Stimulated activated CD4-positive, alpha-beta T cell treated with anti-CD3 and anti-CD28 coated beads, Interleukin-1b, Interleukin-23, amount 100 ng/mL, for 1 hour (primary cell): ENCODE measurements at places on chromosomes 7 and 10.

DNA sequence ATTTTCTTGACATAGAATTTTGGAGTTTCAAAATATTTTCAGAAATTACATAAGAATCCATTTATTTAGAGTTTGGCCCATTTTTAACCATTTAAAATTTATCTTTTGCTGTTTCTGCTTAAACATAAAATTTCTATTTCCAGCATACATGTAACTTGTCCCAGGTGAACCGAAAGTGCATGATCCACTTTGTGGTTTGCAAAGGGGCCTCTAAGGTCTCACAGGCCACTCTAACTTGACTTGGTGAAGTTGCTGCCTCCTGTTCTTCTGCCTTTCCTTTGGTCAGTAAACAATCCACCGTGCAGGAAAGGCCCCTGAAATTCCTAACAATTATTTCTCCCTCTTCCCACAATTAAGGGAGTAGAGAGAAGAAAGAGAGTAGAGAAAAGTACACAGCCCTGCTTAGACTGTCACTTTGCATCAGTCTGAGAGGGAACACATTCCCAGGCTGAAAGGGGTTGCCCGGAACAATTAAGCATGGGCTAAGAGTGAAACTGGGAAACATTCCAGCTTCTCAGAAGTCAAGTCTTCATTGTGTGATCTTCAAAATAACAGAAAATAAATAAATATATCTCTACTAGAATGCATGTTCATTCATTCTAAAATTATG is 79.5 kb upstream of the SEMA3A start:
- no peak for DNase-seq

DNA sequence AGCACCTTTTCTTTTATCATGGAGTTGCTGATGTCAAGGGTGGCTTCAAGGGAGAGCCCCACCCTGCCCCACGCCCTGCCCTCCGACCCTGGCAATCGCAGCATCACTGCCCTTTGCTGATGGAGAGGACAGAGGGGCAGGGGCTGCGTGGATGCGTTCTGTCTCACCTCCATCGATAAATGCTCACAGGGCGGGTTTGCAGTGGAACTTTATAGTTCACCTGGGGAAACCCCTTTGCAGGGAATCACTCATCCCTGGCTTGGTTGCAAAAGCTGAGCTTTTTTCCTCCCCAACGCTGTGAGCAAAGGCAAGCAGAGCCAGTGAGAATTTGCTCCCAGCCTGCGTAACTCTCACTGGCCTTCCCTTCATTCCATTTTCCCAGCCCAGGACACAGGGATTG is 176.8 kb downstream of the WDR37 start:
- DNase-seq, result no peak

GRCh38 chr7:84271543-84271942 is 77.0 kb upstream of the SEMA3A start:
- no peak for DNase-seq

DNA sequence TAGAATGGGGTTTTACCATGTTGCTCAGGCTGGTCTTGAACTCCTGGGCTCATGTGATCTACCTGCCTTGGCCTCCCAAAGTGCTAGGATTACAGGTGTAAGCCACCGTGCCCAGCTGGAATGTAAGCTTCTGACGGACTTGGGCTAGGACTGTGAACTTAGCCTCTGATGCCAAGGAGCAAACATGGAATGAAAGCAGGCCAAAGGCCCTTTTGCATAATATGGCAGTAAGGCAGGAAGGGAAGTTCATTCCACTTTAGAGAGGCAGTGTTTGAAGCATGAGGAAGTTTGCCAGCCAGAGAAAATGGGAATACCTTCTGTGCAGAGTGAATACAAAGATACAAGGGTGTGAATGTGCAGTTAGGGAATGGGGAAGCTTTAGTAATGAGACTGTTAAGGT is 20.3 kb downstream of the VCL start:
- DNase-seq, result no peak

DNA sequence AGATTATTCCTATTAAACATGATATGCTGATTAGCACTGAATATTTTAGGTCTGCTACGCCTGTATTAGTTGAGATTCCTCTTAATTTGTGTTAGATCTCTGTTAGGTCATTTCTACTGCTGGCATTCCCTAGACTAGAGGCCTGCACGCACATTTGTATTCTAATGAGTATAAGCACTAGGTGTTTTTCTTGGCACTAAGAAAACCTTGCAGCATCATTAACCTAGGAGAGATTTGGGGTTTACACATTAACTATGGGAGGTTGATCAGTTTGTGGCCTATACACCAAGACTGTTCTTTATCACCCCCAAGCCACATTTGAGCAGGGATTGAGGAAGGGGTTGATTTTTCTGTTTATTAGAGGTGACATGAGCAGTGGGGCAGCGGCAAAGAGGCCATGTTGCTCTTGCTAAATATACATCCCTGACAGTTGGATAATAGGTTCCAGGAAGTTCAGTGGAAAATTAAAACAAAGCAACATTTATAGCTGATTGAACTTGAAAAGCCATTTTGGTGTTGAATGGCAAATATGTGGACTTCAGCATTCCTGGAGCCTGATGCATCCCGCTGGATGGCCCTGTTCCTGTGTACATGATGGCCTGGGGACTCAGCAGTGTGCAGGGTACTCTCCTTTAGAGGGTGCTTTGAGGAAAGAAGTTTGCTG is 65.2 kb downstream of the GBF1 start:
- DNase-seq, result no peak

DNA sequence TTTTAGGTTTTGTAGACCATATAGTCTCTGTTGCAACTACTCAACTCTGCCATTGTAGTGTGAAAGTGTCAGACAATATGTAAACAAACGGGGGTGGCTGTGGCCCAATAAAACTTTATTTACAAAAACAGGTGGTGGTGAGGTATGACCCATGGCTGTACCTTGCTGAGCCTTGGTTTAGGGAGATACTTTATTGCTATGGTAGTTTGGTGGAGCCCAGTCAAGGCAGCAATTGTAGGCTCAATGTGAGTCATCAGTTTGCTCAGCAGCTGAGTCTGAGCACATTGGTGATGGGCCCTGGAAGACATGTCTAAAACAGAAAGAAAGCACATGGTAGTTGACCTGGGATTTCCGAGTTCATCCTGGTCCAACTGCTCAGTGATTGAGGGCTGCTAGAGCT is 242.5 kb downstream of the REEP3 start:
- DNase-seq, result no peak

GRCh38 chr7:45712057-45712689 is 138.0 kb downstream of the ADCY1 start:
- DNase-seq, result no peak

- no peak for DNase-seq
Observed at GRCh38 chr10:102633287-102633686, 11.0 kb upstream of the TRIM8 start.

DNA sequence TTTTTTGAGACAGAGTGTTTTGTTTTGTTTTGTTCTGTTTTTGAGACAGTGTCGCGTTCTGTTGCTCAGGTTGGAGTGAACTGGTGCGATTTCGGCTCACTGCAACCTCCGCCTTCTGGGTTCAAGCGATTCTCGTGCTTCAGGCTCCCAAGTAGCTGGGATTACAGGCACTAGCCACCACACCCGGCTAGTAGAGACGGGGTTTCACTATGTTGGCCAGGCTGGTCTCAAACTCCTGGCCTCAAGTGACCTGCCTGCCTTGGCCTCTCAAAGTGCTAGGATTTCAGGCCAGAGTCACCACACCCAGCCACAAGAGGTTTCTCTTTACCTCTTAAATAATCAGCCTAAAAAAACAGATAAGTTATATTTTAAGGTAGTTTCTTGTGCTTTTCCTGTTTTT is 8.7 kb upstream of the ARHGAP12 start:
- DNase-seq, result no peak

GRCh38 chr10:28326516-28327490 is 23.9 kb upstream of the MPP7 start:
- no peak for DNase-seq

DNA sequence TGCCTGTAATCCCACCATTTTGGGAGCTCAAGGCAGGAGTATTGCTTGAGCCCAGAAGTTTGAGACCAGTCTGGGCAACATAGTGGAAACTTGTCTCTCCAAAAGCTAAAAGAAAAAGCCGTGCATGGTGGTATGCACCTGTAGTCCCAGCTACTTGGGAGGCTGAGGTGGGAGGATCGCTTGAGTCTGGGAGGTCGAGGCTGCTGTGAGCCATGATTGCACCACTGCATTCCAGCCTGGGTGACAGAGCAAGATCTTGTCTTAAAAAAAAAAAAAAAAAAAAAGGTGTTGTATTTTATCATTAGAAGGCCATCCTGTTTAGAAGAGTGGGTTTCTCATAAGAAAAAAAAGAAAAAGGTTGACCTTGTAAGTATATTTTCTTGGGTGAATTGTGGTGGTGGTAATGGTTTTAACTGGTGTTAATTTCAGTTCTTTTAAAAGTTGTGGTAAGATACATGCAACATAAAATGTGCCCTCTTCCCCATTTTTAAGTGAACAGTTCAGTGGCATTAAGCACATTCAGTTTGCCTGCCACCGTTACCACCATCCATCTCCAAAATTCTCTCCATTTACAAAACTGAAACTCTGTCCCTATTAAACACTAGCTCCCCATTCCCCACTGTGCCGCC is 34.7 kb downstream of the GRIFIN start:
- DNase-seq, result no peak

- DNase-seq, result no peak
Observed at GRCh38 chr10:124293616-124294449, 124.9 kb downstream of the OAT start.

DNA sequence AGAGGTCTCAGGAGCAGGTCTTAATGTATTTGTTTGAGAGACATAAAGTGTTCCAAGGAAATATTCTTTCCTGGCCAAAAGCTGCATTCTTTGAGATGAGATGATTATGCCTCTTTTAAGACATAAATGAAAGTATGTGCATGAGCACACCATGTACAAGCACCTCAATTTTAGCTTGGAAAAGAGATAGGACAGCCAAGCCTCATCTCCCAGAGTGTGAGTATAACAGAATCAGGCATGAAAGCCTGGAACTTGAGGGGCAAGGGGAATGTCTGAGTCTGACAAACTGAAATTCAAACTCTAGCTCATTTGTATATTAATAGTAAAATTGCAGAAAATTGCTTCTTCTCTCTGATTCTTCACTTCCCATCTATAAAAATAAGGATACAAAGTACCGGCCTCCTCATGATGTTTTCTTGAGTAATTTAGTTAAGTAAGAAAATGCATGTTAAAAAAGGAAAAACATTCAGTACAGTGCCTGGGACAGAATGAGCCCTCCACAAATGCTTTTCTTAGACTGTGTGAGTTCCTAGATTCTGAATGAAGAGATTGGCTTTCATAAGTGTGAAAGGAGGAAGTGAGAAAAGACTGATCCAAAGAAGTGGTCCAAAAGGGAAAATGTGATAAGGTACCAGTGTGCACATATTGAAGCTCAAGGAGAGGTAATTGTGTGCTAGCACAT is 1260.9 kb upstream of the SORCS1 start:
- DNase-seq, result no peak

DNA sequence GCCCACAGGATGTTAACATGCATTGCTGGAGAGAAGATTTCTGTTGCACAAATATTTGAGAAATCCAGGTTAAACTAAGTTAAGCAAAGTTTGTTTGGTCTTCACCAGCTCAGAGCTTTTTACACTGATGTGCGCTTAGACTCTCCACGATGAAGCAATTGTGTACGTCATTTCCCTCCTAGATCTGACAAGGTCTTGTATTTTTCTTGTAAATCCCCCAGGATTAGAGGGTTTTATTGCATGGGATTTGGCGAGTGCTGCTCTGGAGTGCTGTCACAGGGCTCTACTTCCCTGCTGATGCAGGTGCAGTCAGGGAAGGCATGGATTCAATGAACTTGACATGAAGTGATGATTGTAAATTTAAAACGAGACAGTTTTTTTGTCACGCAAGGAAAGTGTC is 173.3 kb downstream of the PDE1C start:
- DNase-seq, result no peak

DNA sequence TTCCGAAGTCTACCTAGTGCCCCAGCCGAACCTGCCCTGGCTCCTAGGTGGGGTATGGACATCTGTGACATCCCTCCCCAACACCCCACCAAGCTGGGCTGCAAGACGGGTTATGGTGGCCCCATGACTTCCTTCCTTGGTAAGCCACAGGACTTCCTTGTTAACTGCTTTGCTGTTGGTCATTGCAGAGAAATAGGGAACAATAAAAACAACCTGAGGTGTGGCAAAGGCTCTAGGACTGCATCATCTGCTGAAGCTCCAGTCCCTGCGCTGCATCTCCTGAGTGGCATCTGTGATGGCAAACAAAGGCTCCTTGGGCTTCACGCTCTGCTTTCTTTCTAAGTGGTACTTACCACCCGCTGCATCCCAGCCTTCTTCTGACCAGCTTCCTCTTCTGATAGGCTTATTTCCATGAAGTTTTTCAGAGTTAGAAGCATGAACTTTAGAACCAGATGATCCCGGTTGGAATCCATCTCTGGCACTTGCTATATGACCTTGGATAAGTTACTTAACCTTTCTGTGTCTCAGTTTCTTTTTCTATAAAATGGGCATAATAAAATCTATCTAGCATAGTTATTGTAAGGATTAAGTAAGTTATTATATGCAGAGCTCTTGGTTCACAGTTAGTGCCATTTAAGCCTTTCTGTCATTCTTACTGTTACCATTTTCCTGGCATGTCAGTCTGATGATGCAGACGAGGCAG is 216.8 kb downstream of the RPS24 start:
- DNase-seq, result no peak

GRCh38 chr7:149454750-149455149 is 6.1 kb downstream of the ZNF777 start:
- no peak for DNase-seq

DNA sequence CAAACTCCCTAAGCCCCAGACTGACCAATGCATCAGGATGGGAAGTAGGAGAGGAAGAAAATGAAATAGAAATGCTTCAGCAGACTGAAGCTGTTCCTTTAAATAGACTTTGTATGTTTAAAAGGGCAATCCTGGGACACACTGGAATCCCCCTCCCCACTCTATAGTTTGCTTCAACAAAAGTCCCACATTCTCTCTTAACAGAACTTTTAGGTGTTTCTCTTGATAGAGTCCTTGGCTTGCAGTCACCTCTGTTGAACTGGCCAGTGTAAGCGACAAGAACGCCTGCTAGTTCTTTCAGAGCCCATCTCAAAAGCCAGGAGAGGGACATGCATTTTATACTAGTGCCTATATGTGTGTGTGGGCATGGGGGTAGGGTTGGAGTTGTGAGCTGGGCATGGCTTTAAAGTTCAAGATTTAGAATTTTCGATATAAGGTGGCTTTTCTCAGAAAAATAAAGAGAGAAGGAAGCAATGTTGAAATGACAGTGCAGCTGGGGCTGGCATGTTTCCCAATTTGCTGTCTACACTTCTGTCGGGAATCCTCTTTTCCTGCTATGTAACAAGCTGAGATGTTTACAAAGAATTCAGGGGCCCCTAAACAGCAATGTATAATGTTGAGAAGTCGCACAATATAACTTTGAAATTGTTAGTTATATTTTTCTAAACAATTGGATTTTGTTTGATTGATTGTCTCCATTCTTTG is 2.1 kb downstream of the TBX20 start:
- DNase-seq, result no peak

DNA sequence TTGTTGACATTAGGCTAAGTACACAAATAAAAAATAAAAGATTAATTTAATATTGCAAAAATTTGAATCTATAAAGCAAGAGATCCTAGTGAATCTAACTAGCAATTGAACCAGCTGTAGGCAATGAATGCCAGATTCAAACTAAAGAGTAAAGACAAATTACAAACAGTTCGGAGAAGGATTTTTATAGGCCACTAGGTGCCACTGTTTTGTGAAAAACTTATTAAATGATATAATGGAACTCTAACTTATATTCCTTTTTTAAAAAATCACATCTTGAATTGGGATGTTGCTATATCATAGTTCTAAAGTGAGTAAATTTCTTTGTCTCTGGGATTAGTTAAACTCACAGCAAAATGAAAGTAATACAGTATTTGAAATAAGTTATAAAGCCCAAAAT is 39.1 kb upstream of the GNAI1 start:
- no peak for DNase-seq

GRCh38 chr10:112160834-112161233 is 22.7 kb downstream of the GPAM start:
- no peak for DNase-seq
